ENCODE measurements at places on chromosomes 6 and 20.

GRCh38 chr6:24117021-24117420, 9.0 kb upstream of the NRSN1 start:
- no peak for DNase-seq

- DNase-seq: no peak
Observed at GRCh38 chr20:61668065-61668650, 397.5 kb downstream of the TAF4 start.

DNA sequence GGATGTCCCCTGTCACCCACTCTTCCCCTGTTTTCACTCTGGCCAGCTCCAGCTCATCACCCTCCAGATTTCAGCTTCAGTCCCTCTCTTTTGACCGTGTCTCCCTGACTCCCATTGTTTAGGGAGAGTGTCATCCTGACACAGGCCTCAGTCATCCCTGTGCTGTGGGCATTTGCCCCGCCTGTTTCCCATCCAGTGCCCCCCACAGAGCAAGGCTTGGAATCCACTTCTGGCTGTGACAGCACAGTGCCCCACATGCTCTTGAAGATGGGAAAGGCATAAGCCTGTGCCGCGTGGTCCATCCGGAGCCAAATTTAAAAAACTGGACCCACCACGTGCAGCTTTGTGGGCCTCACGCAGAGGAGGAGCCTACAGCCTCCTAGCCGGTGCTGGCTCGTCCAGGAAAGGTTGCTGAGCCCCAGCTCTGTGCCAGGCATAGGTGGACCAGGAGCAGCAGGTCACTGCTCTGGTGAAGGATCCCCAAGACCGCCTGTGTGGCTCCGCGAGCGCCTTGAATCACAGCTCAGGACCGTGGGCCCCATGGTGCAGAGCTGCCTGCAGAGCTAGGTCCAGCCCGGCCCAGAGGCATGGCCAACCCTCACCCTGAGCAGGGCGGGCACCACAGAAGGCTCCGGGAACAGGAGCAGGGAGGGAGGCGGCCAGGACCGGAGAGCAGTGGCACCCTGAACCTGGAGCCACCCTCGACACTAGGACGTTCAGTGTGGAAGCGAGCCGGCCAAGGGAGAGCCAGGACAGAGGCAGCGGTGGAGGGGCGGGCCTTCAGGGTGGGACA, 172.8 kb downstream of the CDH4 start:
- no peak for DNase-seq

- no peak for DNase-seq
Observed at GRCh38 chr6:123182998-123183397, 187.0 kb downstream of the CLVS2 start.

- no peak for DNase-seq
Observed at GRCh38 chr20:50645253-50646068, 45.9 kb downstream of the RIPOR3 start.

GRCh38 chr6:119065382-119065781, 13.1 kb downstream of the FAM184A start:
- DNase-seq: no peak

DNA sequence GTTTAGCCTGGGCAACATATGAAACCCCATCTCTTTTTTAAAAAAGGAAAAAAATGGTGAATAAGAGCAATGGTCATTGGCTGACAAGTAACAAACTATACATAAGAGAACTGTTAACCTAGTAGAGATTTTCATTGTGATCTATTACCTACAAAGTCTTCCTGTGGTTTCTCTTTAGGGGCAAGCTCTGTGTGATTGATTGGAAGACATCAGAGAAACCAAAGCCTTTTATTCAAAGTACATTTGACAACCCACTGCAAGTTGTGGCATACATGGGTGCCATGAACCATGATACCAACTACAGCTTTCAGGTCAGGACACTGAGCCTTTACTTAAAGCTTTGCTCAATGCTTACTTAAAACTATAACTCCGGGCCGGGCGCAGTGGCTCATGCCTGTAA, 19.2 kb downstream of the MGME1 start:
- no peak for DNase-seq

DNA sequence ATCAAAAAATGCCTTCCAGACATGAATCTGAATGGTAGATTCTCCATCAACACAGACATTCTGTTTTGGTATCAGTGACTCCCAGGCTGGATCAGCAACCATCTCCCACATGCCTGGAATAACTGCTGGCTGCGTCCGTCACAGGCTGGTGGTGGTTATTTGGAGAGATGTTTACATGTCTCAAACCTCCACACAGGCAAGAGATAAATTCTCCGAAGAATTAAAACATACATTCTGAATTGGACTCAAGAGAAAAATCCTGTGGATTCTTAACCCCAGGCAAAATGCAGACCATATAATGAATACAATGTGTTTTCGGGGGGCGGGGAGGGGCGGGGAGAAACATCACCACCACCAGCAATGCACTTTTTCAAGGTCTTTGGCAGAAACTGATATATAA, 108.2 kb downstream of the THBS2 start:
- no peak for DNase-seq

DNA sequence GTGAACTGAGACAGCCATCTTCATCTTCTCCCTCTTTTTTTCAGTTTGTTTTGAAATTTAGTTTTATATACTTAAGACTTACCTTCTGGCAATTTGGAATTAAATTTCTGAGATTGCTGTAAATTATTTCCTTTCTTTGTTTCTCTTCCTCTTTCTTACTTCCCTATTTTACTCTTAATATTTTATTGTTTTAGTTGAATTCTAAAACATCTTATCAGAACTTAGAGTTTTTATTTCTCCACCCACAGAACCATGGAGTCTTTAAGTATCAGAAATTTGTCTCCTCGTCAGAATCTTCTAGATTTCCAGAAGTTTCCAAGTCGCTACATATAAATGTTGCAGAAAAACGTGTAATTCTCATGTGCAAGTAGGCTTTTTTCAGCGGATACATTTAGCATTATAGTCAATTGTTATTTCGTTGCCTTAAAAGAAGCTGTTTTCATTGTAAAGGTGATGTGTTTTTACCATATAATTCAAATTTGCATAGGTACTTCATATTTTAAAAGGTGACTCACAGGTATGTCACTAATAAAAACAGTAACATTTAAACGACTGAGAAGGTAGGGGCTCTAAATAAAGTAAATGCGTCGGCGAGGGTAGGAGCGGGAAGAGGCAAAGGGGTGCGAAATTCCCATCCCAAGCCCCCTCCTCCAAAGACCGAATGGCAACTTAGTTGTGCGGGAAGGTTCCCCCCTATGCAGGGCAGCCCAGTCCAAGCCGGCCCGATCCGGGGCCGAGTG, 866 bp upstream of the MYO6 start:
- no peak for DNase-seq

GRCh38 chr6:41058783-41059181, 5.8 kb downstream of the APOBEC2 start:
- no peak for DNase-seq

DNA sequence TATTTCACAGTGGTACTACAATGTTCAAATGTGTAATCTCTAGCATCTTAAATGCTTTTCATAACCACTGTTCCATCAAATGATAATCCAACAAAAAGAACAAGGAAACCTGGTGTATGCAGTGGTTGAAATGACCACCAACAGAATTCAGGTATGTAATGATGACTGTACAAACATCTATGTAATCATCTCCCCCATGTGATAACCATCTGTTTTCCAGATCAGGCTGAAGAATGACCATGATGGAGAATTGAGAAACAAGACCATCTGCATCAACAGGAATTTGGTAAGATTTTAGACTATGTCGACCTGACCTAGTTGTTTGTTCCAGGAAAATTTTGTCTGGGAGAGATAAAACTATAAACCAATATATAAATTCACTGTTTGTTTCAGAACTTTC, 81.3 kb upstream of the ASCC3 start:
- no peak for DNase-seq

GRCh38 chr20:47859278-47859677, 74.0 kb upstream of the SULF2 start:
- no peak for DNase-seq

DNA sequence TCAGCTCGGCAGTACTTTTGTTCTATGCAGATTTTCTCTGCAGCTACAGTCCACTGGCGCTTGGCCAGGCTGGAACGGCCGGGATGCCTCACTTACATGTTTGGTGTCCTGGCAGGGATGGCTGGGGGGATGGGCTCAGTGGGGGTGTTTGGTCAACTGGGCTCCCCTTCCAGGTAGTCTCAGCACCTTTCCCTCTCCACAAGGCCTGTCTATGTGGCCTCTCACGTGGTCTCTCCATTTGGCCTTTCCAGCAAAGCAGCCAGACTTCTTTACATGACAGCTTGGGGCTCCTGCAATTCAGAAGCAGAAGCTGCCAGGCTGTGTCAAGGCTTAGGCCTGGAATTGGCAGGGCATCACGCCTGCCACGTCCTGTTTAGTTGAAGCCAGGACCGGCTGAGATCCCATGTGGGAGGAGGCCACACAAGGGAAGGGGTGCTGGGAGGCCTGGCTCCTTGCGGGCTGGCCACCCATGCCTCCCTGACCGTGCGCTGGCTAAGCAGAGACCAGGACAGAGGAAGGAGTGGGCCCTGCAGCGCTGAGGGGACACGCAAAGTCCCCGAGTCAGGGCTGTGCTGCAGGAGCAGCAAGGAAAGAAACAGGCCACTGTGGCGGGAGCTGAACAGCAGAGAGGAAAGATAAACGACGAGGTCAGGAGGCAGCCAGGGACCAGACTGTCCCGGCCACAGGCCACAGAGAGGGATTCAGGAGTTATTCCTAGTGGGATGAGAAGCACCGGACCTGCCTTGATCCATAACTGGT, 38.9 kb downstream of the MGME1 start:
- DNase-seq: no peak

- no peak for DNase-seq
Observed at GRCh38 chr20:31707258-31707615, 15.4 kb downstream of the BCL2L1 start.

DNA sequence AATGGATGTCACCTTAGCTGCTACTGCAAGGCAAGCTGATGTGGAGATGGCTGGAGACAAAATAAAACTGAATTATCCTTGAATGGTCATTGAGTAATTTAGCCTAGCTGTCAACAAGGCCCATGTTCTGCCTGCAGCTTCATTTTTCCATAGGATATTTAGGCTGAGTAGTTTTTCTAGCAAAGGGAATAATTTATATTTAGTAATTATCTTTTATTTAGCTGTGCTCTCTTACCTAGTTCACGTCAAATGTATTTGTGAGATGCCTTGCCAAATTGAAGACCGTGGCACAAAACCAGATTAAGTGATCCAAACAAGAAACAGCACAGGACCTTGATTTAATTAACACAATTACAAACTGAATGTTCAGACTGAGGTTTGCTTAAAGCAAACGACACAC, 77.4 kb upstream of the CEP162 start:
- no peak for DNase-seq

GRCh38 chr20:4670469-4670868, 51.2 kb upstream of the PRND start:
- no peak for DNase-seq

DNA sequence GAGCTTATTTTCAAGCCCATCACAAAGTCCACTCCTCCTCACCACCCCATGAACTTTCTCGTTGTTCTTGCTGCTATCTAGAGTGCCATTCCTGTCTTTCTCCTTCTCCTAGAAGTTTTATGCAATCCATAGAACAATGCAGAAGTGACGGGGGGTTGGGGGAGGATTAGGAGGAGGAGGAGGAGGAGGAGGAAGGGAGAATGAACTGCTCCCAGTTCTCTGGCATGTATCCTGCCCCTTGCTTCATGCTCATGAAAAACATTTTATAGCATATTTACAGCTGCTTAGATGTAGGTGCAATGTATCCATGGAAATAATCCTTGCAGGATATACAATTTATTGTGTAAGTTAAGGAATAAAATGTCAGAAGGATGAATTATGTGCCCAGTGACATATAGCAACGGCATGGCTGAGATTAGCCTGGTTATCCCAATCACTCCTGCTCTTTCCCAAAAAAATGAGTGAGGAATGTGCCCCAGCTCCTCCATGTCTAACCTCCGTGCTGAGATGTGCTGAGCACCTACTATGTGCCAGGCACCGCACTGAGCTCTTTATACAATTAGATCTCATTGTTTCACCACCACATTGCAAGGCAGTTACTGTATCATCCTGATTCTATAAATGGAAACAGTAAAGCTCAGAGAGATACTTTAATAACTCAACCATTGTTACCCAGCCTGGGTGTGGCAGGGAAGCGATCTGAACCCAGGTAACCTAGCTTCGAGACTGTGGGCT, 41.6 kb upstream of the TFAP2C start:
- DNase-seq: no peak

DNA sequence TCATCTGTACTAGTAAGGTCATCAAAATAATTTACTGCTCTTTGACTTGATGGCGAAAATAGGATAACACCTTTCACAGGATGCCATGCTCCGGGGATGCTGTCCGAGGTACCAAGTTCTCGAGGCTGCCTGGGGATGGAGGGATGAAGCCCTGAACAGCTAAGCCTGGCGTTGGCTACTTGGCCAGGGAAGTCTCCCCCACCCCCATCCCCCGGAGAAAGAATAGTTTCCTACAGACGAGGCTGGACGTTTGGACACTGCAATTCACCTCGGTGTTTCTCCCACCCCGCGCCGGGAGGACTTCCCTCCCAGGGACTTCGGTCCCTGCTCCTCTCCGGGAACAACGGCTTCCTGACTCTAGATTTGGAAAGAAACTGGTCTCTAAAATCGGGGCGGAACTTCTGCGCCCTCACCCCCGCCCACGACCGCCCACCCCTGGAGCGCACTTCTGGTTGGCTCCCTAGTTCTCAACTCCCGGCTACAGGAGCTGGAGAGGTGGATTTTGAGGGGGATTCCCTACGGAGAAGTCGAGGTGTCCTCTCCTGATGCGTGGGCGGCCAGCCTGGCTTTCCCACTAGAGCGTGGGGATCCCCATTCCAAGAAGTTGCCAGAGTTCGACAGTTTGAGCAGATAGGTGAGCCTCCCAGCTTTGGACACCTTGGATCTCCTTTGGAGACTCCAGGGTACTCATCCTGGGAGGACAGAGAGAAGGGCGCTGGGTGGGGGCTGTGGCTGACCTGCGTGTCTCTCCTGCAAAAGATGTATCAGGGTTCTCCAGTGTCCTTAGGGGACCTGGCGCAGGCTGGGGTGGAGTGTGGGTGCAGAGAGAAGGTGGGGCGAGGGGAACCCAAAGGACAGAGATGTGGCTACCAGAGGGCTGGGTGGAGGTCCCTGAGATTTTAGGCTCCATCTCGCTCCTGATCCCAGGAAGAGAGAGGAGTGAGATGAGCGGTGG, 1.1 kb downstream of the PCSK2 start:
- no peak for DNase-seq

DNA sequence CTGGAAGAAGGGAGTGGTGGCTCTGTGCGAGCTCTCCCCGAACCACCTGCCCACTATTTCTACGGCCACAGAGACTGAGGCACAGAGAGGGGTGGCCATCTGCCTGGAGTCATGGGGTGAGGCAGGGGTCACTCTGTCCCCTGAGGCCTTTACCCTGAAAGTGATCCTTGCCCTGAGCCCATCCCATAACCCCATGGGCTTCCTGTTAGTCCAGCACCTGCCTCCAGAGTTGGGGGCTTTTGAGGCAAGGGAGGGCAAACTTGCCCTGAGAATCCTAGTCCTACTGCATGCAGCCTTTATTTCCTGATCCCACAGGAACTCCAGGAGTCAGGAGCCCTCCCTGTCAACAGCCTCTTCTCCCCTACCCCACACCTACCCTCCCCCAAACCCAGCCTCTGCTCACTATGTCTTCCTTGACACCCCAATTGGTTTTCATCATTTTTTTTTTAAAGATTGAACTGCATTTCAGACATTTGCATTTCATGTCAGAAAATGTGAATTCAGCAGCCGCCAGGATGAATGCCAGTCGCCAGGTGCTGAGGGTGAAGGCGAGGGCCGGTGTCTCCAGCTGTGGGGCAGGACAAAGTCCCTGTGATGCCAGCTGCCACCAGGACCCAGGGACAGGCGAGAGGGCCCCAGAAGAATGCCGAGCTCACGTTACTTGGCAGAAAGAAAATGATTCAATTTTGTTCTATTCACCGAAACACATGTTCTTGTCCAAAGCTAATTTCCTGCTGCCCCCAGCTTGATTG, 47.6 kb upstream of the NNAT start:
- no peak for DNase-seq
